ENCODE measurements at places on chromosomes 5 and 9.

DNA sequence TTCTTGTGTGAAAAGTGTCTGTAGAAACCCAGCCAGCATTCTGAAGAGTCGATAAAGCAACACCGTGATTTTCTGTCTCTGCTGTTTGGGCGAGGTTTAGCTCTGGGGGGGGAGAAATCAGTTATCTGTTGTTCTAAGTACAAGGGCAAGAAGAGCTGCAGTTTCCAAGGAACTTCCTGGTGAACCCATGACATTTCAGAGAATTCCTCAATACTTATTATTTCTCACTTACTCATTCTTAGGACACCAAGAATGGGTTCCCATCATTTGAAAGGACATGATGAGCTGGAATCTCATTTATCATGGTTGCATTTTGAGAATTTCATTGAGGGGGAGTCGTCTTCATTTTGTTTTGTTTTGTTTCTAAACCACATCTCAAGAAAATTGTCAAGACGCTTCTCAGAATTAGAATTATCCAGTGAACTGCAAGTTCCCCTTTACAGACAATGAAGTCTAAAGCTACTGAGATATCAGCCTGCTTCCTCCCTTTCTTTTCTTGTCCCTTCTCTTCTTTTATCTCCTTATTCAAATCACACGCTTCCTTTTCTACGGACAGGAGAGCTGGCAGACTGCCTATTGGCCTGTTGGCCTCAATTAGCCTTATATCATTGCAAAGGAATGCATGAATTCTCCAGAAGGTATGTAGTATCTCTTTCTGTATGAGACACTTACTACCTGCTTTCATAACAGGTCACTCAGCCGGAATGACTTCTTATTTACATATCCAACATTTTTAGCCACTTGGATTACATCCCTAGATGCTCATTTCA lies 53.7 kb downstream of the ZNF462 start:
- H3K36me3 ChIP-seq: no peaks in the 10 kb centered on the region
- DNase-seq: no peak
- H3K27ac ChIP-seq: no peak overlapping the region

DNA sequence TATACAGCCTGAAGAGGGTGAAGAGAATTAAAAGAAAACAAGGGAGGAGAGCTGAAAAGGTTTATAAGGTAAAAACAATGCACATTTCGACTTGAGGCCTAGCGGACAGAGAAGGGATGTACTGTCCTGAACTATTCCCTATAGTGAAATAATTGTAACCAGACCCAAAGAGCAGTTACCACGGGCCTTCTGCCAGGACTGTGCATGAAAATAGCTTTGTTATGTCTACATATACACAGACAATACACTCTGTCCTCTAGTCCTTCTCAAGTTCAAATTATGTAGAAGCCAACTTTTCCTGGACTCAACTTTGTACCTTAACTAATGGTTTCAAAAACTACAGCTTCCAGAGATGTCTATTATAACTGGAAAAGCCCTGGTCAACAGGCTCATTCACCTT lies 223.7 kb downstream of the PCSK5 start:
- no peaks in the 10 kb centered on the region for H3K4me1 ChIP-seq
- H3K4me3 ChIP-seq: no peak overlapping the region
- H3K27ac ChIP-seq: no peak overlapping the region
- DNase-seq: no peak
- no peaks in the 10 kb centered on the region for H3K36me3 ChIP-seq
- H3K27me3 ChIP-seq: no peaks in the 10 kb centered on the region

- peaks cover 5% of the 10 kb centered on the region for H3K4me1 ChIP-seq
- H3K4me3 ChIP-seq: no peak overlapping the region
- H3K27me3 ChIP-seq: no peaks in the 10 kb centered on the region
- no peaks in the 10 kb centered on the region for H3K36me3 ChIP-seq
- H3K27ac ChIP-seq: no peak overlapping the region
- DNase-seq: no peak
Measured at GRCh38 chr5:7315118-7315517, 80.8 kb upstream of the ADCY2 start.

GRCh38 chr9:7542126-7542525 lies 257.5 kb downstream of the DMAC1 start:
- no peaks in the 10 kb centered on the region for H3K27me3 ChIP-seq
- peaks cover 27% of the 10 kb centered on the region for H3K4me1 ChIP-seq
- H3K36me3 ChIP-seq: no peaks in the 10 kb centered on the region
- no peak overlapping the region for H3K4me3 ChIP-seq

DNA sequence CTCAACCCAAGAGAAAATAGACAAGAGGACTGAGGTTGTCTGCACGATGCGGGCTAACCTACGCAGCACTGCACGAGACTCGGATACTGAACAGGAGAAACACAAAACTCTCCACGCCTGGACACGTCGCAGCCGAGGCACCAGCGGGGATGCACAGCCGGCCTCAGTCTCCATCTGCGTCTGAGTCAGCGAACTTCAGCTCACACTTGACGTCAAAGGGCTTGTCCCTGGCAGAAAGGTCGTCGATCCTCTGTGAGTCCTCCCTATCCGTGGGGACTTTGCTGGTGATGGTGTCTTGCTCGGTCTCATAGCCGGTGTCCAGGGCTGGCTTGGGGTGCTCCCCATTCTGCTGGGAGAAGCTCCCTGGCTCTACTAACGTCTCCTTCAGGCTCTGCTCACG lies 60.2 kb downstream of the SECISBP2 start:
- H3K4me1 ChIP-seq: peaks cover 3% of the 10 kb centered on the region
- no peak overlapping the region for H3K4me3 ChIP-seq
- H3K27ac ChIP-seq: no peak overlapping the region
- no peaks in the 10 kb centered on the region for H3K36me3 ChIP-seq

- H3K4me3 ChIP-seq: no peak overlapping the region
- no peak overlapping the region for H3K27ac ChIP-seq
- no peaks in the 10 kb centered on the region for H3K4me1 ChIP-seq
Measured at GRCh38 chr9:22682536-22682935, 235.9 kb downstream of the DMRTA1 start.

DNA sequence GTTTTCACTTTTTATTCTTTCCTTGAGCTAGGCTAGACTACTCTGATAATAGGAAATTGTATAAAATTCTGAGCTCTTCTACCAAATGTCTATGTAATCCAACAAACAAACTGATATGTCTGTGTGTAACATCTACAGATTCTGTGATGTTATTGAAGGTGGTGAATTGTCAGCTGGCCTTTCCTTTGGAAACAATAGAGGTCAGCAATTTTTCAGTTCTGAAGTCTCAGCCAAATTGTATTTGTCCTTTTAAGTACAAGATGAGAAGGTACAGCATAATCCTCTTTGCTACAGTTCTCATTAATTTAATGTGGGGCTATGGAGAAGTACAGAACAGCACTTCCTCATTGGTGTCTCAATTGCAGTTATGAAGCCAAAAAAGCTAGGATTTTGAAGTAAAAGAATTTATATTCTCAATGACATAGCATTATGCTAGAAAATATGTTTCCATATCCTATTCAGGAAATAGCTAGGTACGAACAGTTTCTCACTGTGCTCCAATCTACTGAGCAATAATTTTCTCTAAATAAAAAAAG lies 198.0 kb downstream of the HINT1 start:
- no peaks in the 10 kb centered on the region for H3K27me3 ChIP-seq
- no peaks in the 10 kb centered on the region for H3K4me1 ChIP-seq
- no peaks in the 10 kb centered on the region for H3K36me3 ChIP-seq
- H3K27ac ChIP-seq: no peak overlapping the region
- H3K4me3 ChIP-seq: no peak overlapping the region

- H3K4me1 ChIP-seq: no peaks in the 10 kb centered on the region
- no peak overlapping the region for H3K27ac ChIP-seq
- H3K4me3 ChIP-seq: no peak overlapping the region
- no peaks in the 10 kb centered on the region for H3K36me3 ChIP-seq
Measured at GRCh38 chr9:132896264-132896663, 17.6 kb downstream of the SPACA9 start.

DNA sequence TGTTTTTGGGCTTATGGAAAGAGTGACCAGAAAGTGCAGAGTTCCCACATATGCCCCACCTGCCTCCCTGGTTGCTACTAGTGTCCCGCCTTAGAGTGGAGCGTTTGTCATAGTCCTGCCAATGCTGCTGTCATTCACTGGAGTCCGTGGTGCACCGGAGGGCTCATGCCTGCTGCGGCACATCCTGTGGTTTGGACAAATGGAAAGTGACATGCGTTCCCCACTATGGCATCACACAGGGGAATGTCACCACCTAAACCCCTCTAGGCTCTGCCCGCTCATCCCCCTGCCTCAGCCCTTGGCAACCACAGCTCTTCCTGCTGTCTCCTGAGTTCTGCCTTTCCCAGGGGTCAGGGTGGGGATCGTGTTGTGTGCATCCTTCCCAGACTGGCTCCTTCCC lies 29.2 kb downstream of the IRX4 start:
- H3K27ac ChIP-seq: no peak overlapping the region
- no peak overlapping the region for H3K4me3 ChIP-seq
- H3K4me1 ChIP-seq: peaks cover 18% of the 10 kb centered on the region
- no peaks in the 10 kb centered on the region for H3K36me3 ChIP-seq
